ENCODE measurements at places on chromosomes 2 and 18.

DNA sequence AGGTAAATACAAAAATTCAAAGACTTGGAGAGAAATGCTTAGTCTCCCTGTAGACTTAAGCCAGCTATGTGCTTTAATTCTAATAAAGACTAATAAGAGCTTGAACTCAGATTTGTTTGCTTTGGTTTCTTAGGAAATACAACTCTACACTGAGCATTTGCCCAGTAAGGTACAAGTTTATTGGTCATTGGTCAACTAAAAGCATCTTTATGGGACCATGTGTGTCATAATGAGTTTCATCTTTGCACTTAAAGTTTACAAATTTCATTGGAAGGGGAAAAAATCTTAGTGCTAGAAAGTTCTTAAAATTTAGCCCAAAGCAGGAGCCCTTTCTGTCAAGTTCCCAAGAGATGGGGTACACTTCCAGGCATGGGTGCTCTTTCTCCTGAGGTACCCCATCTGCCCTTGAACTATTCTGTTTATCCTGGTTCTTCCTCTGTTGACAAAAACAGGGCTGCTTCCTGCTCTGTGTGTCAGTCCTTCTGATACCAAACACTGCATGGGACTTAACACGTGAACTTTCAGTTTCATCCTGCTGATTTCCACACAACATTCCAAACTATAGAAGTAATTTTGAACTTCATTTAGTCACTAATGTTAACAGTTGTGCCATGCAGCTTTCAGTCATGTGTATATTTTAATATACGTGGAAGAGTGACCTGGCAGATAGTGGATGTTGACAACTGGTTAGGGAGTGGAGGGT, 200.2 kb downstream of the TPGS2 start:
- DNase-seq, result no peak

DNA sequence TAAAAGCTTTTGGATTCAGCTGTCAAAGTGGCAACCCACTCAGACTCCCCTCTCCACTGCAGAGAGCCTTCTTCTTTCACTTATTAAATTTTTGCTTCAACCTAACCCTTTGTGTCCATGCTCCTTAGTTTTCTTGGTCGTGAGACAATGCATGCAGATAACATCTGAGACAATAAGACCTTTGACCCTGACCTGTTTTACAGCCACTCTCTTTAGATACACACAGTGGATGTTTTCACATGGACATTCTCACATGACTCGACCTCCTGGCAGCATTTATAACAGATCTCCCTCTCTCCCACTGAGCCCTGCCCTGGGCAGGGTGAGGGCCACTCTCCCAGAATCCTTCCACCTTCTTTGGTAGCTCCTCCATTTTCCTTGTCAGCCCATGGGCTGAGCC, 30.4 kb upstream of the IL36G start:
- DNase-seq, result no peak

DNA sequence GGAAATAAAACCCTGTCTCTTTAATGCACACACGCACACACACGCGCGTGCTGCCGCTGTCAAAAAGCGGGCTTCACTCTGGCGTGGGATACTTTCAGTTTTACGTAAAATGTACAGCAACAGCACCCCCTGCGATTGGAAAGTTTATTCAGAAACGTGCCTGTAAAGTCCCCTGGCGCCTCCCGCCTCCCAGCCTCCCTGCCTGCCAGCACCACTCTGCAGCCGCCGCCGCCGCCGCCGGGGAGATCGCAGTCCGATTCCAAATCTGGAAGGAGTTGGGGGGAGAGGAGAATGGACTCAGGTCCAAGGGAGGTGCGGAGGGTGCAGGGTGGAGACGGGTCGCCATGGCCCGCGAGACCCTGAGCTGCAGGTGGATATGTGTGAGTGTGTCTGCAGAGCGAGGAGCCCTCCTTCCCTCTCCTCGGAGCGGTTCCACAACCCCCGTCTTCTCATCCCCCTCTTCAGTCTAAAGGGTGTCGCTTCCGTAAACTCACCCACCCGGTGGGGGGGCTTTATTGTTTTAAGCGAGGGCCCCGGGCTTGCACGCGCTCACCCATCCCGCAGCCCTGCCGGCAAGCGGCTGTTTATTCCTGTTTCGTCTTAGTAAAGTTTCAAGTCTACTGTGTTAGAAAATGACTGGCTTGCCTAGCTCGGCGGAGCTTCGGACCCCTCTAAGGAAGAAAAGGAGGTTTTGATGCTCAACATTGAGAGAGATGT, 1.8 kb upstream of the BCL11A start:
- peak; percentile 58 for DNase-seq

DNA sequence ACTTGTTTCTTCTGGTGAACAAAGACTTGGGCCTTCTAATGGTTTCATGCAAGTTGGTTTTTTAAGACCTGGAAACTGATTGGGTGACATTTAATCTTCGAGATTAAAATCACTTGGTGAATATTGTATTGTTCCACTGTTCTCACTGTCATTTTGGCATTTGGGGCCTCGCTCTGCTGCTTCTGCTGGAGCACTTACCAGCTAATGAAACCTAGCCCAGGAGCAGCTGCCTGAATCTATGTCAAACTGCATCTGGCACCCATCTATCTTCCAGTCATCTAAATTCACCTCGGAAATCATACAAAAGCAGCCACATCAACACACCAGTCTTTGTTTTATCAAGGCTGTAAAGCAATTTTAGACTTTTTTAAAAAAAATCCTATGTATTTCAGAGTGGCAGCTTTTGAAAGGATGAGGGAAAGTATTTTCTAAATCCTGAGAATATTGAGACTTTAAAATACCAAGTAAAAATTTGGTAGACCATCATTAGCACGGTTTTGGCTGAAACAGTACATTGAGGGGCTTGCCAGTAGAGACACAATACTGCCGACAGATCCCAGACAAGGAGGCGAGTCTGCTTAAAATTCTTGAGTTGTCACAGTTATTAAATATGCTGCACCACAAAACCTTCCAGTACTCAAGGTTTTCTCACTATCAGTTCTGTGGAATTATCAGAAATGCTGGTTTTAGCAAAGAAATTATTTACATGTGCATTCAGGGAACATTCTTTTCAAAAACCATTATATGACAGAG, 26.1 kb upstream of the SERTAD2 start:
- DNase-seq, result no peak

GRCh38 chr2:26772064-26773001, 8.2 kb downstream of the SLC35F6 start:
- no peak for DNase-seq

DNA sequence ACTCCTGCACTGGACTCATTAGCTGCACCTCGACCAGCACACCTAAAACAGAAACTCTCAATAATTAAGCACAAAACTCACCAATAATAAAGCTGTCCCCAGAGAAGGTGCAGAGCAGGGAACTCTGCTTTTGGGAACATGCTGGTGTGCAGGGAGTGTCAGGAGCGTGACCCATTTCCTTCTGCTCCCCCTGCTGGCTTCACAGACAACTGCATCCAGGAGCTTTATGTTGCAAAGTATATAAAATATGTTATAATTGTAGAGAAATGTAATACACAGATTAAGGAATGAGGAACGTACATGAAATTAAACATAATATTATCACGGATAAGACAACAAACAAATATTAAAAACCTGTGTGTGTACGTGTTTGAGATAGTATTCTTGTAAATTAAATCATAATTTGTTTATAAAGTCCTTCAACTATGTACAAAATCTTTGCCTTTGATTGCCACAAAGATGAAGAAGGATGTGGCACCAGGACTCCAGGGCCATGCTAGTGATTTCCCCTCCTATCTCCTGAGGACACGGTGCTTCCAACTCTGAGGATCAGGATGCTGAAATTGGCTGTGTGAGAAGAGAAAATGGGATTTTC, 68.6 kb upstream of the MAL start:
- DNase-seq, result peak; percentile 25

- no peak for DNase-seq
Observed at GRCh38 chr2:46157072-46157965, 139.9 kb upstream of the EPAS1 start.

DNA sequence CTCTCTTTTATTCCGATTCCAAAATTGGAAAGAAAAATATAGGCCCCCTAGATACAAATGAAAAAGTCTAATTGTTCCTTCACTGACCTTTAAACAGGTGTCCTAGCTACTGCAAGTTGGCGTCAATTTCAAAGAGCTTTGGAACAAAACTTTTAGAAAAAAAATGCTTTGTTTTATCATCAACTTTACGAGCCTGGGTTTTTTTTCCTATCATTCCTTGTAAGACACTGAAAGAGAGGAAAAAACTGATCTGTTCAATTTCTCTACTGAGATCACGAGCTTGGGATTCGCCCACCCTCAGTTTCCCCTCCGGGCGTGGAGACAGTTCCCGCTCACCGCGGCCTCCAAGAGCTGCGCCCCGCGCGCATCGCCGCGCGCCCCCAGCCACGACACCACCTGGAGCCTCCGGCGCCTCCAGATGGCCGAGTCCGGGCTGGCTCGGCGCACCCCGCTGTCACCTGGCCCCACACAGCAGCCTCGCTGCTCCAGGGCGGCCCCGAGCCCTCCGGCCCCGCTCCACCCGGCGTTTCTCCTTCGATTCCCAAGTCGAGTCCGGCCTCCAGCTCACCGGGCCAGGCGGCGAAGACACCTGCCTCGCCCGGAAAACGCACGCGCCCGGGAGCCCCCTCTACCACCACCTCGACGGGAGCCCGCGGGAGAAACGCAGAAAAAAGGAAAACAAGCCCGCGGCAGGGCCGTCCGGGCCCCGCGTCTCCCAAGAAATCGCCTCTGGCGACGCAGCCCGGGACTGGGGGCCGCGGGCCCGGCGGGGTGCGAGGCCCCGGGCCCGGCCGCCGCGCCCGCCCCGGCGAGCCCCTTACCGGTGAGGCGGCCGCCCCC, 656 bp downstream of the TBC1D8 start:
- peak; percentile 34 for DNase-seq

GRCh38 chr18:11305507-11305906, 156.1 kb upstream of the PIEZO2 start:
- DNase-seq, result no peak

- no peak for DNase-seq
Observed at GRCh38 chr2:143498496-143498895, 369.3 kb downstream of the ARHGAP15 start.

DNA sequence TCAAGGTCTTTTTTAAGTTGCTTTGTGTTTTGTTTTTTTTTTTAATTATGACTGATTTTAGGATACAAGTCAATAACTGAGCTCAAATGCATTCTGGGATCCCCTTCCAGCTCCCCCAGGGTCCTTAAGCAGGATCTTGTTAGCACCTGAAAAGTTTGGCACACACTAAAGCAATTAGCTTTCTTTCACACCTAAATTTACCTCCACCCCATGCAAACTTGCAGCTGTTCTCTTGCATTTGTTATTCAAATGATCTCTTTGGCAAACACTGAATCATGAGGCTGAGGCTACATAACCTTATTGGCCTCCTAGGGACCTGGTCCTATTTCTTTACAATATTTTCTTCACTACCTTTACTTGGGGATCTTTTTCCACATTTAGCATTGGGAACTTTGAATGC, 2026.1 kb upstream of the CELF4 start:
- no peak for DNase-seq

GRCh38 chr2:175560521-175561169, 379.1 kb upstream of the ATP5MC3 start:
- DNase-seq, result no peak

- no peak for DNase-seq
Observed at GRCh38 chr2:174013315-174013751, 48.2 kb upstream of the SP3 start.

DNA sequence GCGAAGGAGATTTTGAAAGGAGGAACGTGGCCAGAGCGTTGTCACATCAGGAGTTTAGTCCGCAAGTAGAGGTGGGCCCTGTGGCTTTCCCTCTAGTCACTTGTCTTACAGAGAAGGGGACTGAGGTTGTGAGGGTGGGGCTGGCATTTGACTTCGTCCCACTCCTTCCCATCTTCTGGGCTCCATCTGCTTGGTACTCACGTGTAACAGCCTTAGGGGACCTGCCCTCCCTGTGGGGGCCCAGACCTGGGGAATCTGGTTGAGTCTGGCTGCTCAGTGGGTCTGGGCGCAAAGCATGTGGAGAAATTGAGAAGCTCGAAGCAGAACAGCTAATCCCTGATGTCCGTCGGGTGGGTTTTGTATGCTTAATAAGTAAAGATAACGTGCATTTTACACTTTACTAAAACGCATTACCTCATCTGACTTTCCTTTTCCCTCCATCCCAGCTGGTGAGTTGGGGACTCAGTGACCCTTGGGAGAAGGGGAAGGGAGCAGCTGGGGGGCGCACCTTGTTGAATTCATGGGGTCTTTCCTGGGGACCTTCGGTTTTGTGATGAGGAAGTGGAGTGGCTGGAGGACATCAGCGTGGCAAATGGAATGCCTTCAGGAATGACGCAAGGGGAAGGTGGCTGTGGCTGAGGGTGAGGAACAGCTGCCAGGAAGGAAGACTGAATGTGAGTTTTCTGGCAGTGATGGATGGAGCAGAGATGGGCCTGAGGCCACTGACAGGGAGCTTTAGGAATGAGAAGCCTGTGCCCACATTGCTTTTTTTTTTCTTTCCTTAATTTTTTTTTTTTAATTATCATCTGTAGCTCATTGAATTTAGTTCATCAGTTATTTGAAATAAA, 44.8 kb downstream of the ASAP2 start:
- no peak for DNase-seq

- DNase-seq, result no peak
Observed at GRCh38 chr18:50751490-50751889, 68.3 kb downstream of the MRO start.

DNA sequence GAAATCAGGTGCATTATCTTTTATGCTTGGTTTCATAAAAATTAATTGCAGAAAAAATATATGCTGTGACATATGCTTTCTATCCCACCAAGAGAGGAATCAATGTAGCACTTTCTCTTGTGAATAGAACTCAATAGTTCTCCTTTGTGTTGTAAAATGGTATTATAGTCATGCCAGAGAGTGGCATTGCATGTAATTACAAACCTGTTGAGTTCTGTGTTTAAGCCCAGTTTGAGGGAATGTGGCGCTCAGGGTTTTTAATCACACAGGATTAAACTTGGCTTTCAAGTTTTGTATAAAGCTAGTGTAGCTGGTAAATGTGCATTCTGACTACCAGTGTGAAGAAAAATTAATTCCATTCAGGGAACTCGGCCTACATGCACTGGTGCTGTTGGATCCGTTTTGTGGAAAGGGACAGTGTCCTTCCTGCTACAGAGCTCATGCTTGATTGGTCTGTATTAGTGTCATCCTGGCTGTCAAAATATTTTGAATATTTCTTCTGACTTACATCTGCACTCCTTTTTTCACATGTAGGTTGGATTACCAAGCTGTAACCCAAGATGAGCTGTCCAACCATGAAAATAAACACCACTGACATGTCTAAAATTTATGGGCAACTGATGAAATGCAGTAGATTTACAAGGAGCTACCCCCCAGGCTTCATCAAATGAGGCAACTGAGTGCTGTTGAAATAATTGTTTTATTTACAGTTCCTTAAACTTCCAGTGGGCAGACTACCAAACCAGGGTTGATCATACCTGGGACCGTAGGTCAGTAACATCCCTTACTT, 80.3 kb downstream of the SLC4A3 start:
- no peak for DNase-seq

- DNase-seq, result no peak
Observed at GRCh38 chr2:183284606-183285005, 160.4 kb downstream of the NUP35 start.

GRCh38 chr2:66982766-66983165, 414.4 kb upstream of the ETAA1 start:
- DNase-seq, result no peak

Measured in DMS79 treated with DMSO at 0.1 percent for 48 hours (cell line).